Lung microvascular endothelial cell (primary cell): ENCODE measurements at places on chromosomes 1 and 21. TPM values are rescaled to one million over a fixed set of nuclear protein-coding genes. Genes with fewer than 3 reads are reported as not detected.
A peak's percentile ranks its signal among the peaks of the same experiment; 100 is the strongest.

DNA sequence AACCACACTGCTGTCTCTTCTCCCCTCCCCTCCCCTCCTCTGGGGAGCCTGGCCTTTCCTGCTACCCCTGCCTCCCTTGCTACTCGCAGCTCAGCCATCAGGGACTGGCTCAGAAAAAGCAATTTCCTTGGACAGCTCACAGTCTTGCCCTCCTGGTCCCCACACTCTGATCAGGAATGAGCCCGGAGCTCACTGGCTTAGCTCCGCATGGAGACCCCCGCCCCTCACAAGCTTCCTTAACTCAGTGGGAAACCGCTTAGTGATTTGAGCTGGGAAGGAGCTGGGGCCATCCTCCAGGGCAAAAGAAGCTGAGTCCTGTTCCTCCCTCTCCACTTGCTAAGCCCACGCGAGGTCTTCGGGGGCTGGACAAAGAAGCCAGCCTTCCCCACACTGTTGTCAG, 70.3 kb upstream of the ACTL8 start:
- no peak for DNase-seq

DNA sequence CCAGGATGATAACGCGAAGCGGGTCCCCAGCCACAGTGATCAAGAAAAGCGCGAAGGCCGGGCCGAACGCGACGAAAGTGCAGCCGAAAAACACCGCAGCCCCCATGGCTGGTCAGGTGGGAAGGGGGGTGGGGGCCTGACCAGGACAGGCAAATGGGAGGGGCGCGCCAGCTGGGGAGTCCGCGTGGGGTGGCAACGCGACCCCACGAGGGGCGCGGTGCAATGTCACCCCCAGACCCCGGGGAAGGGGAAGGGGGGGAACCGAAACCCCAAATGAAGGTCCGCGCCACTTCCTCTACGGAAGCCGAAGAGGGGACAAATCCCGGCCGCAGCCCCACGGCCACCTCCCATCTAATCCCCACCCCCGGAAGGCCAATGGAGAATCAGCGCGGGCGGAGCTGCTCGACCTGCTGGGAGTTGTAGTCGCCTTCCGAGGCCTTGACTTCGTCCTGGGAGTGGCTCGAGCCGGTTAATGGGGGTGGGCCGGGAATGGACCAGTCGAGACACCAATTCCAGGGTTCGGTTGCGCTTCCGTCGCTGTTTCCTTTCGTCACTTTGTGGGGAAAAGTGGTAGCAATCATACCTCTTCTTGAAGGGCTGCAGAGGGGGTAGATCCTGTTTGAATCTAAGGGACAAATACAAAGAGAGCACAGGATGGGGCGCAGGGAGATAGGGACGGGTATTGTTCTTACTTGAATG, at the start of gene APH1A:
Gene APH1A (minus strand): TSS at position 312 of the 699 bp plus-strand sequence. CDS start 206 bp downstream, at position 106.
- DNase-seq: peak; percentile 98

DNA sequence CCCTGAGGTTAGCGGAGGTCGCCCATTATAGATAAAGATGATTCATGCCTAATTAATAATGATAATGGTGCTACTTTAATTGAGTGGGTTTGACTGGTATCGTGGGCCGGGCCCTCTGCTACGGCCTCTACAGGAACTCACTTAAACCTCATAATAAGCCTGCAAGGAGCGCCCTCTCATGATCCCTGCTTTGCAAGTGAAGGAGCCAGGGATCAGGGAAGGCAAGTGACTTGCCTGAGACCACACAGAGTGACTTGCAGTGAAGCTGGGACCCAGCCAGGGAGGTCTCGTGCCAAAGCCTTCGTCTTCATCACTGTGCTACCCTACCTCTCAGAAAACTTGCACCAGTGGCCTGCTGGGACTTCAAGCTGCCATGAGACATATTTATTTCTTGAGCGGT, 166.3 kb upstream of the KLHDC7A start:
- DNase-seq: no peak

GRCh38 chr1:244968881-244969280, 104.5 kb upstream of the HNRNPU start:
- no peak for DNase-seq

- DNase-seq: peak; percentile 34
Observed at GRCh38 chr1:235068158-235069121, 60.2 kb downstream of the TOMM20 start.

DNA sequence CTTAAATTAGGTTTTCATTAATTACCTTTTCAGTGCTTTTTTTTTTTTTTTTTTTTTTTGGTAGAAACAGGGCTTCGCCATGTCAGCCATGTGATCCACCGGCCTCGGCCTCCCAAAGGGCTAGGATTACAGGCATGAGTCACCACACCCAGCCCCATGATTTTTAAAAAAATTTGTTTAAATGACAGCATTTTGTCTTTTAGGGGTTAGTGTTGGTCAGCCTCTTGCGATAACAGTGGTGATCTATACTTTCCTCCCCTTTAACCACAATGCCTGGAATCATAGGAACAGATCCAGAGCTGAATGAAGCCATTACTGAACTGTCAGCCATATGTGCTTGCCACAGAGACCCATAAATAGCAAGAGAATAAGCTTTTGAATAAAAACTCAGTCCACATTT, 73.9 kb downstream of the CACHD1 start:
- no peak for DNase-seq

DNA sequence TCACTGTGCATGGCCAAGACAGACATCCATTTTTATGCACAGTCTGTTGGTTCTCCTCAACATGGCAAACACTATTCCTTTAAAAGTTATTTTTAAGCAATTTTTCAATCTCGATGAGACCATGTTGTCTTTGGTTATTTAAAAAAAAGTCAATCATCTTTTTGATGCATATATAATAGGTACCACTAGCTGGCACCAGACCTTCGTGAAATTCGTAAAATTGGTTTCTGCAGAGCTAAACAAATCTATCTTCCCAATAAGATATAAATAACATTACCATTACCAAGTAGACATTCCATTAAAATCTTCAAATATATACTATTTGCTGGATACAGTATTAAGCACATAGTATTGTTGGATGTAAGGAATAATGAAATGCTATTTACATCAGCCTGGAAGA, 220.0 kb upstream of the GREM2 start:
- DNase-seq: peak; percentile 21

DNA sequence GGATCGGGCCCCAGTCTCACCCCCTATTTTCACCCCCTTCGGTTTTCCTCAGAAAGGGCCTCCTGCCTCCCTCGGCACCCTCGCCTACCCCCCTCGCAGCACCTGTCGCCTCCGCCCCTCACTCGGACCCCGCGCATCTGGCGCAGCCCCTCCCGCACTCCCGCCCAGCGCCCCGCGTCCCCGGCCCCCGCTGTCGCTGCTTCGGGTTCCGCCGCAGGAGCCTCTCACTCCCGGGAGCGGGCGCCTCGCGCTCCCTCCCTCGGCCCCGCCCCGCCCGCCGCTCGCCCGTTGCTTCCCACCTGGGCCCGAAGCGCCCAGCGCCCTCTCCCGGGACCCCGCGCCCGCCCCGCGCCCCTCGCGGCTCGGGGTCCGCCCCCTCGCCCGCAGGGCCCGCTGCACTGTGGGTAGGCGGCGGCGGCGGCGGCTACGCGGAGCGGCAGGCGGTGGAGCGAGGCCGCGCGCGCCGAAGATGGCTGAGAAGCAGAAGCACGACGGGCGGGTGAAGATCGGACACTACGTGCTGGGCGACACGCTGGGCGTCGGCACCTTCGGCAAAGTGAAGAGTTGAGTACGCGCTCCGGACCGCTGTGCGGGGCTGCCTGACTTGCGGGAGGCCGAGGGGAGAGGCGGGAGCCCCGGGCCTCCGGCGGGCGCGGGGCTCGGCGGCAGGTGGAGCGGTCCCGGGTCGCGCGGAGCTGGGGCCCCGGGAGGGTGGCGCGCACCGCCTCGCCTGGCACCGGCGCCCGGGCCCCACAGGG, at the start of gene PRKAA2:
Gene PRKAA2 (plus strand): TSS at position 396 of the 758 bp plus-strand sequence. CDS start 74 bp downstream, at position 470.
- DNase-seq: peak; percentile 57

- peak; percentile 76 for DNase-seq
Observed at GRCh38 chr1:60765204-60765603, 317.2 kb upstream of the NFIA start.

- no peak for DNase-seq
Observed at GRCh38 chr1:42141978-42142377, 11.2 kb upstream of the GUCA2B start.

DNA sequence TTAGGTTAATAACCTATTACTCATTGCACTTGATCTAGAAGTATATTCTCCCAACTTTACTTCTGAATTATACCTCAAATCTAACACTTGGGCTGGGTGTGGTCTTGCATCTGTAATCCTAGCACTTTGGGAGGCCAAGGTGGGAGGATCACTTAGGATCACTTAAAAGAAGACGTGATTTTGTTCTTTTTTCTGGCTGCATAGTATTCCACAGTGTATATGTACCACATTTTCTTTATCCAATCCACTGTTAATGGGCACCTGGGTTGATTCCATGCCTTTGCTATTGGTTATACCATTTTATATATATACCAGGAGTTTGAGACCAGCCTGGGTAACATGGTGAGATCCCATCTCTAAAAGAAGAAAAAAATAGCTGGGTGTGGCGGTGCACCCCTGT, 48.5 kb upstream of the TSNAX start:
- no peak for DNase-seq

DNA sequence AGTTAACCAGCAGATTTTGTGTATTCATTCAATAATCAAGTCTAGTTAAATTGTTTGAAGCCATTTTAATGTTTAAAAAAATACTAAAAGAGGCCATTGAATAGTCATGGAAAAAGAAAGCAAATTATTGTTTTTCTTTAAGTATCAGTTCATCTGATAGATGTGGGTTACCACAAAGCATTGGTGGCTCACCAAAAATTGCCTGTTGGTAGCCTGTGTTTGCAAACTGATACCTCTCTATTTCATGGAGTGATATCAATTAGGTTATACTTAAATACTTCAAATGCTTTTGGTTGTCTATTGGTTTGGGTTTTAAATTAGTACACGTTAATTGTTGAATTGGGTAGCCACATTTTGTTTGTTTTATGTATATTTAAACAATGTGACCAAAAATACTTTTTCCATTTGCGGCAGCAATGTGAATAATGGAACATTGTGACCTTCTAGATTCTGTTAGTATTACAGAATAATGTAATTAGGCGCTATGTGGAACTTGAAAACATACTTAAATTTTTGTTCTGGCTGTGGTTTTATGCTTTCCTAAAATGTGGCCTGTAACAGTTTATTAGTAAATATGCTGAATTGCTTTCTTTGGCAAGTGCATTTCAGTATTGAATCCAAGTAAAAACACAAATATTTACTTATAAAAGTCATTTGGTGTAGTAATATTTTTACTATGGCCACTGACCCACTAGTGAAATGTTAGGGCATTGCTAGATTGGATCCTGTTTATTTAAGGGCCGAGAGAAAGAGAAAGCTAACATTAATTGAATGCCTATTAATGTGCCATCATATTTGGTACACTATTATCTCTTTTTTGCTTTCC, 37.1 kb upstream of the NBL1 start:
- peak; percentile 46 for DNase-seq

GRCh38 chr1:230647321-230647720, 5.0 kb downstream of the COG2 start:
- no peak for DNase-seq

DNA sequence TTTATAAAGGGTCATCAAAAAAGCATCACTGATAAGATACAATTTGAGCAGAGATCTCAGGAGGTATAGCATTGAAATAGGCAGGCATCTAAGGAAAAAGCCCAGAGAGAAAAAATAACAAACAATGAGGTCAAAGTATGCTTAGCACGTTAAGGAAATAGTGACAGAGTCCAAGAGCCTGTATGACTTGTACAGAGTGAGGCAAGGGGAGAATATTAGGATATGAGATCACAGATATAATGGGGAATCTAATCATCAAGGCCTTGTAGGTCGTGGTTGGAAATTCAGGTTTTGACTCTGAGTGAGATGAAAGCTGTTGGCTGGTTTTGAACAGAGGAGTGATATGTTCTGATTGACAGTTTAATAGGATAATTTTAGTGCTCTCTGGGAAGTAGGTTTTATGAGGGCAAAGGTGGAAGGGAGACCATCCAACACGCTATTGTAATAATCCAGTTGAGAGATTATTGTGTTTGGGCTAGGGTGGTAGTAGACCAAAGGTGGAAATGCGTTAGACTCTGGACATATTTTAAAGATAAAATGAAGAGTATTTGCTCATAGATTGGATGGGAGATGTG, 644.6 kb upstream of the TMPRSS15 start:
- no peak for DNase-seq

DNA sequence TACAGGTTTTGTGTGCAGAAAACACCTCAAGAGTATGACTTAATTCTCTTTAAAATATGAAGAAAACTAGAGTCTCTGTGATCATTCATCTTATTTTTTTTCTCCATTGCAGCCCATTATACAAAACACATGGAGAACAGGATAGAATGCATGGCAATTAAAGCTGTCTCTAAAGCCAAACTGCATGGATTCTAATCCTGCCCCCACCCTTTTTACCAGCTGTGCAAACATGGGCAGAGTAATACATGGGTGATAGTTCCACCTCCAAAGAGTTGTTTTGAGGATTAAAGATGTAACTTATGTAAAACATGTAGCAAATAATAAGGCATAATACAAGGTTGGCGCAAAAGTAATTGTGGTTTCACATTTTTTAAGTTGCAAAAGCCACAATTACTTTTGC, 114.4 kb downstream of the CLEC20A start:
- DNase-seq: no peak

- no peak for DNase-seq
Observed at GRCh38 chr1:43597028-43597427, 52.9 kb upstream of the KDM4A start.

GRCh38 chr1:221774054-221774842, 32.4 kb upstream of the DUSP10 start:
- peak; percentile 45 for DNase-seq

DNA sequence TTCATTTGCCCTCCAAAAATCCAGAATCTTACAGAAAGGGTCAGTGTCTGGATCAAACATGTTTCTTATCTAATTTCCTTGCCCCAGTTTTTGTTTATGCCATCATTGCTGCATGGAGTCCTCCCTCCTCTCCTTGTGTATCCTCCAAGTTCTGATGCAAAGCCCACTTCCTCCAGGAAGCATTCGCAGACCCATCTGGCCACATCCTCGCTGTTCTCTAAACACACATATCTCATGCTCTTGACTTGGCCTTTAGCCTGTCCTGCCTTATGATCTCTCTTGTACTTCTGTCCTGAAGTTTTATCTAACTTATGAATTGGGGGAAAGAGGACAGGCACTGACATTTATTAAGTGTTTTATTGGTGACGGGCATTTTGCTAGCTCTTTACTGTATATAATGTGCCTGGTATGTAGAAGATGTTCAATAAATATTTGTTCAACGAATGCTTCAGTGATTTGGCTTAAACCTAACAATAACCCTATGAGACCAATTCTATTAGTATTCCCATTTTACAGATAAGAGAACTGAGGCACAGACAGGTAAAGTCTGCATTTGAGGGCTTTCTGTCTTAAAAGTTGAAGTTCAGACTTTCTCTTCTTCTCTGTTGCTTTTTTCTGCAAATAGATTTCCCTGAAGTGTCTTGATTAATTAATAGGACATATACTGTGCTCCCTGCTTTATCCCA, 19.2 kb upstream of the ID3 start:
- DNase-seq: no peak

- DNase-seq: no peak
Observed at GRCh38 chr1:48006264-48006663, 9.1 kb upstream of the TRABD2B start.

Gene RGS8
- not detected in 2 replicates for total RNA-seq

Gene TCHH
- total RNA-seq: under 0.01 and 0.20 TPM in 2 replicates

Gene LRRC38
- 0.22 and 0.40 TPM in 2 replicates for total RNA-seq

Gene RHD
- total RNA-seq: 0.20 and 0.44 TPM in 2 replicates

Gene RGL1
- total RNA-seq: 16.1 and 19.8 TPM in 2 replicates

Gene TFF2
- not detected in 2 replicates for total RNA-seq

Gene DCDC2B
- total RNA-seq: not detected in 2 replicates

Gene RIIAD1
- not detected in 2 replicates for total RNA-seq

Gene SV2A
- total RNA-seq: 1.5 and 2.8 TPM in 2 replicates

Gene RNF186
- not detected in 2 replicates for total RNA-seq
